Amniotic stem cell (primary cell): ENCODE measurements at places on chromosomes 6 and 20.

DNA sequence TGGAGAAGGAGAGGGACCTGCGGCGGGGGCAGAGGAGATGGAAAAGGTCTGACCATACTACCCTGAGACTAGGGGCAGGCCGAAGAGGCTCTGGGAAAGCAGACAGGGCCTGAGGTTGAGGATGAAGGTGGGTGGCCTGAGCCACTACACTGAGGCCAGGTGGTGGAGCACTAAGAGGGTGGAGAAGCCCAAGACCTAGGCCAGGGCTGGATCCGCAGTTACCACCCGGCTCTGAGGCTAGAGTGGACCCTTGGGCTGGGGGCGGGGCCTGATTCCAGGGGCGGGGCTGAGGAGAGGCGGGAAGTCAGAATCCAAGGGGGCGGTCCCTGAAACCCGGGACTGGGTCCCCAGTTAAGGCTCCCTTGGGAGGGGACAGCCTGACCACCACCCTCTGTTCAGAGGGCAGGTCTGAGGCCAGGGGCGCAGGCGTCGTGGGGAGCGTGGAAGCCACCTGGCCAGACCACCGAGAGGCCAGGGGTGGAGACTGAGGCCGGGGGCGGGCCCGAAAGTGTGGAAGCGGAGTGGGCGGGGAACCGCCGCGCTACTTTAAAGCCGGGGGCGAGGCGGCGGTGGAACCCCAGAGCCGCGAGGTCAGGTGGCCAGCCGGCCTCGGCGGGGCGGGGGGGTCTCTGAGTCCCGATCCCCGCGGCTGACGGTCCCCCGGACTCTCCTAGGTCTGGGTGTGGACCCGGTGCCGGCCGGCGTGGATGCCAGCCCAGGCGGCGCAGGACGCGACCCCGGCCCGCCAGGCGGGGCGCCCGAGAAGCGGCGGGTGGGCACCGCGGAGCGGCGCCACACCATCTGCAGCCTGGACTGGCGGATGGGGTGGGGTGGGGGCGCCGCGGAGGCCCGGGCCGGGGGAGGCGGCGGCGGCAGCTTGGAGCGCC is 8.3 kb downstream of the CCM2L start:
- DNase-seq = no peak

- no peak for DNase-seq
Observed at GRCh38 chr6:157215717-157216116, 107.6 kb downstream of the TMEM242 start.

DNA sequence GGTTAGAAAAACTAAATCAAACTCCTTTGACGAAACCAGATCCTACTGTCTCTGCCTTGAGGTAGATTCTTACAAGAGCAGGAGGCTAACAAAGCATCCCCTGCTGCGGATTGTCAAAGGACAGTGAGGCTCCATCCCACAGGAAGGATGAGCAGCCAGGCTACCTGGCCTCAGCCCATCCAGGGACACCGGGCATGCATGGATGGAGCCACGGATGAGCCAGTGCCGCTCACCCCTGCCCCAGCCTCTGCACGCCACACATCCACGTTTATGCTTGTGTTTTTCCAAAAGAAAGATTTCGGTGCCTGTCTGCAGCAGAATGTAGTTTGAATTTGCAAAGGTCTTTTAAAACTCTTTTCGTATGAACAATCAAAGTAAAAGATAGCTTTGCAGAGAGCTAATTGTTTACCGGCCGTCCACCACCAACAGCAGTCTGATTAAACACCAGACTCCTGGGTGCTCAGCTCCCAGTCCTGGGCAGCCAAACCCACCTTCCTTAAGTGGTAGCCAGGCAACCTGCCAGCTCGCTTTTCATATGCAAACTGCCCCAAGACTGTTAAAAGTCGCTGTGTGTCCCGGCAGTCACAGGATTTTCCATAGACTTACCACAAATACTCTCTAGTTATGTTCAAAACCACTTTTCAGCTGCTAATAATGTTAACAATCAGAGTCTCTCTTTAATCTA is 999 bp downstream of the THBS2 start:
- DNase-seq = no peak

- DNase-seq = no peak
Observed at GRCh38 chr6:116975600-116975999, 98.6 kb downstream of the RFX6 start.

- no peak for DNase-seq
Observed at GRCh38 chr6:144793744-144794143, 508.6 kb downstream of the UTRN start.

- DNase-seq = no peak
Observed at GRCh38 chr6:101513181-101513580, 119.7 kb downstream of the GRIK2 start.

DNA sequence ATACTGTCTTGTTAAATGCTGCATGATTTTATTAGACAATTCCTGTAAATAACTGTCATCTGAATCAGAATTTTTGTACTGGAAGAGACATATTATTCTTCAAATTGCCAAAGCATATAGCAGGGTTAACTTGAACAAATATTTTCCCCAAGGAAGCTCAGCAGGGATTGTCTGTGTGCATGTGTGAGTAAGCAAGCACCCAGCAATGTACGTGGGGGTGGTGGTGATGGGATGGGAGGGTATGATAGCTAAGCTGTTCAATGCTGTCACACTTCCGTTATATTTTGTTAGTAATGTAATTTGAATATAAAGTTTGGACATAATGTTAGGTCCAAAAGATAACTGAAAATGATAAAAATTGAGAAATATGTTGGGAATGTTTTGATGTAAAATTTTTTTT is 118.1 kb downstream of the MYB start:
- DNase-seq = no peak

DNA sequence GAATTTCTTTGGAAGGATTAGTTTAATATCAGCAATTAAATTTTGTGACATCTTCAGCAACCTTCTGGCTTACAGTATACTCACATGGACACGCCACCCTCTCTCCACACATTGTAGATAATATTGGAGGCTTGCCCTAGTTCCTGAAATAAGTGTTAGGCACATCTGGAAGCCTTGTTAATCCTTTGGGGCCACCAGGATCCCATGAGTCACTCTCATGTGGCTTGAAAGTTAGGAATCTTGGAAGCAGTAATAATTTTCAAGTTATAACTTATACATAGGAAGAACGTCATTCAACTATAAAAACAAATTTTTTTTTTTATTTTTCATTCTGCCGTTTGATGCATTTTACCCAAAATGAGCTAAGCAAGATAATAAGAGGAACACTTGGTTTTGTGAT is 20.5 kb downstream of the LAMA4 start:
- DNase-seq = no peak

DNA sequence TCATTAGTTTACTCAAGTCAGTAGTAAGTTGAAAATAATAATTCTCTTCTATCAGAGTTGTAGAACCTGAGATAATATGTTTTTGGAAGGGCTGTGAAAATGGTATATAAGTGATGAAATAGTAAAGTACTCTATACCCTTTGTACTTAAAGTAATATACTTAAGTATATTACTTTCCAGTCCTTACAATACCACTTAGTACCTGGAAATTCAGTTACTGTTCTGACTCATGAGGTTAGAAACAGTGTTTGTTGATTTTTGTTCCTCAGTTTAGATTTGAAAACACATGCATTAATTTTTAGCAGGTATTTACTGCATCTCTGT is 10.1 kb downstream of the TULP4 start:
- no peak for DNase-seq

DNA sequence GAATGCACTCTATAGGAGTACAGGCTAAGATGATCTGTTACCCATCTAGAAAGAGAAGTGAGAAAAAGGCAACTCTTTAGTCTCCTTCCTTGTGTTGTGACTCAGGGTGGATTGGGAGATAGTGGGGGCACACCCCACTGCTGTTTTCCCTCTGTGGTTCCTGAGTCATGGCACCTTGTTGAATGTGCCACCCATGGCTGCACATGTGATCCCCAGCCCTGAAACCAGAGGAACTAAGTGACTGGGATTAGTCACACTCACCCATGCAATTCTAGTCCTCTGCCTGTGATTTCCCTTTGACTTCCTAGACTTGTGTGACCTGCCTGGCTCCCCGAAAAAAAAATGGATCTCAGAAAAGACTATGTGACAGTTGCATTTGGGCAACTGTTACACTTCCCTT is 48.6 kb upstream of the HTR1B start:
- DNase-seq = no peak

DNA sequence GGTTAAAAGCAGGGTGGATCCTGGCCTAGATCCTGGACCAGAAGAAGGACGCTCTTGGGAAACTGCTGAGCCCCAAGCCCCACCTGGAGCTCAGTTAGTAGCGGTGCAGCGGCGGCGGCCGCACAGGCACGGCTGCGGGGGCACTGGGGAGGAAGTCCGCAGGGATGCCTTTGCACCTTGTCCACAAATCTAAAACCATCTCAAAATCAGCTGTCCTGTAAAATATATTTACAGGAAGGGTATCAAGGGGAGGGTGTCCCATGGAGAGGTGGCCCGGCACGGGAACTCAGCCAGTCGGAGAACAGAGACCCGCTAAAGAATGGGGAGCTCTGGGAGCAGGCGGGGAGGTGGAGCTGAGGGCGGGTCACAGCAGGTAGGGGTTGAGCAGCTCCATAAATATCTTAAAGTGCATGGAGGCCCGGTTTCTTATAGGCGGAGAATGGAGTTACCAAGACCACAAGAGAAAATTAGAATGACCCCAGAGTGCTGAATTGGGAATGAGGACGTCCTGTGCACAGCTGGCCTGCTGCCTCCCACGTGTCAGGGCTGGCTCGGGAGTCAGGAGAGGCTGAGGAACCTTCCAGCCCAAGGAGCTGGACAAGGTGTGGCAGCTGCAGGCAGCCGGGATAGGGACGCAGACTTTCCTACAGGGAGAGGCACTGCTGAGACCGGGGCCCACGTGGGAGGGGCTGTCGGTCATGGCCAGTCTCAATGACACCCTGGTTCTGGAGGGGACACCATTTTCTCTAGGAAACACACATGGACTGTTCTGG is 8.0 kb downstream of the MTG2 start:
- DNase-seq = no peak

- DNase-seq = no peak
Observed at GRCh38 chr20:53510262-53510661, 83.4 kb downstream of the ZNF217 start.

DNA sequence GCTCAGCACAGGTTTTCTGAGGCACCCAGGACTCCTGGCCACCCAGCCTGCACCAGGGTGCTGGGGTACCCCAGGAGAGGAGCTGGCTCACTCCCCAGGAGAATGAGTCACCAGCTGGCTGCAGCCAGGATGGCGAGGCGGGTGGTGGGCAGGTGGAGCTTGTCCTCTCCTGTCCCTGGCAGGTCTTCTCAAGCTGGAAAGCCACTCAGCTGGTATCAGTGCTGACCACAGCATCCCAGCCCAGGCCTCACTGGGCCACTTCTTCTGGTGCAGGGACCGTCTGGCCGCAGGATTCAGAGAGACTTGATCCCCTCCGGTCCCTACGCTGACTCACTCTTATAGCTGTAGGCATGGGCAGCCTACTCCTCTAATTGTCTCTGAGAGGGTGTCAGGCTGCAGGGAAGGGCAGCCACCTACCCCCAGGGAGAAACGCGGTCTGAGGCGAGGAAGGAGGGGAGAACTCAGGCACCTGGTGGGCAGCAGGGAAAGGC is 22.2 kb downstream of the TFEB start:
- DNase-seq = no peak

- no peak for DNase-seq
Observed at GRCh38 chr20:33351696-33352095, 49.6 kb downstream of the CDK5RAP1 start.

DNA sequence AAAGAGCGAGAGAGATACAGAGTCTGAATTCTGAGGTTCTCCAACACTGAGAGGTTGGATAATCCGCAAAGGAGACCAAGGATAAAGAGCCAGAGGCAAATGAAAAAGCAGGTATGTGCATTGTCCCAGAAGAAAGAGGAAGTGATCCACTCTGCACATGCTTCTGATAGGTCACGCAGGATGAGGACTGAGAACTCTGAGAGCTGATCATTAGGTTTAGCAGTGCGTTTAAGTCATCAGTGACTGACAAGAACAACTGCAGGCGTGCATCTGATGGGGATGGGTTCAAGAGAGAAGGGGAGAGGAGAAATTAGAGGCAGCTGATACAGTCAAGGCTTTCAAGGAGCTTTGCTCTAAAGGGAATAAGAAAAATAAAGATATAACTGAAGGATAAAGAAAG is 301.2 kb upstream of the SGK1 start:
- DNase-seq = no peak

DNA sequence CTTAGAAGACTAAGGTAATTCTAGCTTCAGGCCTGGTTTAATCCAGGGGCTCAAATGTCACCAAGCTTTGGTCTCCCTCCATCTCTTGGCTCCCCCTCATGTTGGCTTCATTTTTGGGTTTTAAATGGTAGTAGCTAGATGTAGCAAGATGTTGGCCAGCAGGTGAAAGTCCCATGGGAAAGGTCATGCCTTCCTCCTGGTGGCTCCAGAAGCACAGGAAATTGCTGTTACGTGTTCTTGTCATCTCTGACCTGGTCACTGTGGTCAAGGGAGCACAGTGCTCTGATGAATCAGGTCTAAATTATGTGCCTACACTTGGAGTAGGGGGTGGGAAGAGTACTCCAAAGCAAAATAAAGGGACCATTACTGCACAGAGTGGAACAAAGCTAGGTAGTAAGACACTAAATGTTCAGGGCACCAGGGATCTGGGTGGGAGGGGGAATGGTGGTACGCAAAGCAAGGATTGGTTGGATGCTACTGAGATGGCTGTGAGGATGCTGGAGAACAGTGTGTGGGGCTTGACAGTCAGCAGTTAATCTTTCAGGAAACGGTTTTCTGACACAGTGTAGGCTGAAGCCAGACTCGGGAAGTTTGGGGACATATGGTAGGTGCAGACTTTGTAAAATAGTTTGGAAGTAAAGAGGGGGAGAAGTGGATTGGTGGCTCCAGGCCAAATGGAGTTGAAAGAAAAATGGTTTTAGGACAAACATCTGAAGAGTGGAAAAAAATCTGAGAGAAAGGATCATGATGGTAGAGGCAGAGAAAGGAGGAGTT is 30.1 kb downstream of the CDS2 start:
- DNase-seq = no peak

- no peak for DNase-seq
Observed at GRCh38 chr6:96909811-96910210, 12.1 kb upstream of the NDUFAF4 start.

DNA sequence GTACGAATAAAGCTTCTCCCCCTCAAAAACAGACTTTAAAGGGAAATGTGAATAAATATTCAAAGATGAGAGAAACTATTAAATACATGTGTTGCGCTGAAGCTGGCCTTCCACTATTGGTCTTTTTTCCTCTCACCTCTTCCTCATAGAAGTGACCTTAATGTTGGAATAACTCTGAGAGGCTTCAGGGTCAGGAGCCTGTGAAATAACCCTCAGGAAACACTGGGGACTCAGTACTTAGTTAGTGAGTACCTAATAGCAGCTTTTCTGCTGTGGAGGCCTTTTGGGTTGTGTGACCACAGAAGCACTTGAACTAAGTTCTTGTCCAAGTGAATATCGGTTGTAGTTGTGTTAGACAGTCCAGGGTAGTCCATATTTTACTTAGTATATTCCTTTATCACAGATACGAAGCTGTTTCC is 799 bp upstream of the SHPRH start:
- no peak for DNase-seq
